ENCODE measurements at places on chromosomes 5 and 9.

DNA sequence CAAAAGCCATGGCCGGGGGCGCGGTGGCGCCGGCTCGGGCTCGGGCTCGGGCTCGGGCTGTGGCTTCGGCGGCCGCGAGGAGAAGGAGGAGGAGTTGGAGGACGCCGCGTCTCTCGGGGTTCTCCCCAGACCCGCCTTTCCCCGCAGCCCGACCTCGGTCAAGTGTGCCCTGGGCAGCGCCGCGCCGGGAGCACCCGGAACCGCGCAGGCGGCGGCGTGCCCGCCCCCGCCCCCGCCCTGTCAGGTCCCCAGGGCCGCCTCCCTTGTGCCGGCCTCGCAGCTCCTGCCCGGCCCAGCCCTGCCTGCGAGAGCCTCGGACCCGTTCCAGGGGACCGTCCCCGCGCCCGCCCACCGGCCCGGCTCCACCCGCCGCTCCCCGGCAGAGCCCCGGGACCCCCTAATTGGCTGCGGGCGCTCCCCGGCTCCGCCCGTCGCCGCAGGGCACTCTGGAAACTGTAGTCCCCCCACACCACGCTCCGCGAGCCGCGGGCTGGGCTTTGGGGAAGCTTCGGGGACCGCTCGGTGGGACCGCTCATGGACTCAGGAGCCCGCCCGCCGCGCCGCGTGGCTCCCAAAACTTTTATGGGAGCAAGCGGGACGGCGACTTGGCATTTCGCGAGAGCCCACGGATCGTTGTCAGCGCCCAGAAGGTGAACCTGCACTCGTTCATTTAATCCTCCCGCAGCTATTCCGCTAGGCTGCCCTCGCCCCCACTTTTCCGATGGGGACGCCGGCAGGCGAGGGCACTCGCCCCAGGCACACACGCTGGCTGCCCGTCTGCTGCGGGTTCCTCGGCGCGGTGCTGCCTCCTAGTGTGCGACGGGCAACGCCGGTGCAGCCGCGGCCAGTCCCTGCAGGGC is at the start of gene STK10:
STK10 (minus strand) TSS at position 192 of the 860 bp plus-strand sequence; CDS start at position 10, 182 bp downstream.
- peak; percentile 67 for DNase-seq

GRCh38 chr5:153489611-153490010 is 859 bp upstream of the GRIA1 start:
- DNase-seq: no peak

DNA sequence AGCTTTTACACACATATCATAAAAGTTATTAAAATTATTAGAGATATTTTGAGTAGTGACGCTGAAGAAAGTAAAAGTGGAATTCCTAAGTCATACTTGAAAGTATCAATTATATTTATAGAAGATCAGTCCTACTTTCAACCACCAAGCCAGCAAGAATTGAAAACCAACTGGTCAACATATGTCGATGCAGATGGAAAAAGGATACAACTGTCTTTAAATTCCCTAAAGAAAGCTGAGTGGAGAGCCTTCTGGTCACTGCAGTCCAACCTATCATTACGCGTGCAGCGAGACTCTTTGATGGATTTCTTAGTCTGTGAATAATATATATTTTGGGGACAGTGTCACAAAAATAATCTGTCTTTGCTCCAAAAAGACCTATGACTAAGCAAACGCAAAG is 15.3 kb downstream of the MEF2C start:
- DNase-seq: no peak

GRCh38 chr5:148730270-148730669 is 75.9 kb upstream of the HTR4 start:
- no peak for DNase-seq

DNA sequence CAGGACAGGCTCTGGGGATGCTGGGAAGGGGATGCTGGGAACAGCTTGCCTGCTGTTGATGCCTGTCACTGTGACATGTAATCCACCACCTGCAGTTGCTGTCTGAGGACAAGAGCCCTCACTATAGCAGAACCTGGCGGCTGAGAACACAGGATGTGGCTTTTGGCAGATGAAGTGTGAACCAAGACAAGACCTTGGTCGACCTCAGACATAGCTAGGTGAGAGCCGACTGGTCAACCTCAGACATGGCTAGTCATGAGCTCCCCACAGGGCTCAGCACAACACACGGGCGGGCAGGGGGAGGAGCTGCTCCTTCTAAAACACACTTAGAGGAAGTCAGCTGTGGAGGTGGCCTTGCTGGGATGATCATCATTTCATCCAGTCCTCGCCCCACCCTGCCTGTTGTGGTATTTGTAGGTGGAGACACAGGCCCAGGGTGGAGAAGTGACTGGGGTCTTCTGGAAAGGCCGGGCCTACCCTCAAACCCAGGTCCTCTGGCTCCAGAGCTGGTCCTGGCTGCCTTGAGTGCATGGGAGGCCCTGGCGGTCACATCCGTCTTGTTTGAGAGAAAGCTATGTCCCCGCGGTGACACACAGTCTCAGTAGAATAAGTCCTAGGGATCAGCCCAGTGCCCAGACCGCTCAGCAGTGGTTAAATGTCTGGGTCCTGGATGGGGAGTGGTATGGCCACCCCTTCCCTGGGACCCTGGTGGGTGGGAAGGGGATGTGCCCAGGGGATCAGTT is 6.1 kb downstream of the SUSD3 start:
- no peak for DNase-seq

DNA sequence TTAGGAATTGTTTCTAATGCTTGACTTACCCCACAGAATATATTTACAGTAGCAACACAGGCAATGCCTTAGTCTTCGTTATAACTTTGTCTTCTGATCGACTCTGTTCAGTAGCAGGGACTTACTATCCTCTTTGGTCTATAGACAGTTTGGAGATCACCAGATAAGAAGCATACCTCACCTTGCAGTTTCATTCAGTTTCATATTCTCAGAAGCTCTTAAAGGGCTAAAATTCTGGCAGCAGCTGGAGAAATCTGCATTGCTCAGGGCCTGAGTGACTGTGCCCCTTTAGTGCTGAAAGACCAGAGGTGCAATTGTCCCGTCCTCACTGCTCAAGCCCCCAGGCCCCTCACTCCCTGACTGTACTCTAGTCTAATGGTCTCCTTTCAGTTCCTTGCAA is 26.0 kb downstream of the ZBTB43 start:
- DNase-seq: no peak
